ENCODE measurements at places on chromosomes 4 and X. TPM values are rescaled to one million over a fixed set of nuclear protein-coding genes. Genes with fewer than 3 reads are reported as not detected.

HPSE gene
- 2.7 TPM for total RNA-seq

GABRE gene
- total RNA-seq, result 1.4 TPM

LRCH2 gene
- 1.8 TPM for total RNA-seq

MTNR1A gene
- total RNA-seq, result 0.49 TPM

NUDT11 gene
- total RNA-seq, result 3.6 TPM

CSAG2 gene
- total RNA-seq, result not detected

PHKA2 gene
- total RNA-seq, result 15.9 TPM

APELA gene
- total RNA-seq, result not detected

OPN1MW2 gene
- total RNA-seq, result not detected

ETDA gene
- not detected for total RNA-seq

OTC gene
- not detected for total RNA-seq

NDST4 gene
- total RNA-seq, result not detected

ETDB gene
- not detected for total RNA-seq

RHOXF2 gene
- total RNA-seq, result not detected

ADH1B gene
- not detected for total RNA-seq

GPR82 gene
- total RNA-seq, result not detected

TCEAL6 gene
- not detected for total RNA-seq

FAM13A gene
- total RNA-seq, result 8.4 TPM

ATP8A1 gene
- total RNA-seq, result 1.8 TPM

MAGEB1 gene
- total RNA-seq, result not detected

ATP1B4 gene
- total RNA-seq, result not detected

GPR34 gene
- total RNA-seq, result not detected

All from A375 (cell line).